ENCODE measurements at places on chromosomes 11 and 22.

DNA sequence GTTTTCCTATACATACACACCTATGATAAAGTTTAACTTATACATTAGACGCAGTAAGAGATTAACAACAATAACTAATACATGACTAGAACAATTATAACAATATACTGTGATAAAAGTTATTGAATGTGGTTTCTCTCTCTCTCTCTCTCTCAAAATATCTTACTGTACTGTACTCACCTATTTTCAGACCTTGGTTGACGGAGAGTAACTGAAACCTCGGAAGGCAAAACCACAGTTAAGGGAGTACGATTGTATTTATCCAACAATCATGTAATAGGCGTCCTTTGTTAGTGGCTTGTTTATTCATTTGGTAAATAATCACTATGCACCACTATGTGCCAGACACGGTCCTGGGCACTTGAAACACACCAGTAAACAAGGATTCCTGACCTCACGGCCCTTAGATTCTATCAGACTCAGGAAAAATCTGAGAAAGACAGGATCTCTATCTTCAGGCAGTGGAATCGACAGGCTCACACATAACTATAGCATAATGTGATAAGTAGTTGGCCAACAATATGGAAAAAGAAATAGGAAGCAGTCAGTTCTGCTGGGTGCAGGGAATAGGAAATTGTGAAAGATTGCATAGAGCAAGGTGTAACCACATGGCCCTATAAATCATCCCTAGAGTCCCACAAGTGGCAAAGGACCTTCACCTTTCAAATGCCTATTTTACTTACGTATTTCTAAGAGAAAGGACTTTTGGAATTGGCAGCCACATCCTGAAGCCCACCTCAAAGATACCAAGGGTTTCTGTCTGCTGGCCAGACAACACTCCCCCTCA, 12.0 kb downstream of the ETS1 start:
- no peak for DNase-seq

- no peak for DNase-seq
These were observed 312.9 kb downstream of the CNTN5 start for GRCh38 chr11:99333621-99334020.

DNA sequence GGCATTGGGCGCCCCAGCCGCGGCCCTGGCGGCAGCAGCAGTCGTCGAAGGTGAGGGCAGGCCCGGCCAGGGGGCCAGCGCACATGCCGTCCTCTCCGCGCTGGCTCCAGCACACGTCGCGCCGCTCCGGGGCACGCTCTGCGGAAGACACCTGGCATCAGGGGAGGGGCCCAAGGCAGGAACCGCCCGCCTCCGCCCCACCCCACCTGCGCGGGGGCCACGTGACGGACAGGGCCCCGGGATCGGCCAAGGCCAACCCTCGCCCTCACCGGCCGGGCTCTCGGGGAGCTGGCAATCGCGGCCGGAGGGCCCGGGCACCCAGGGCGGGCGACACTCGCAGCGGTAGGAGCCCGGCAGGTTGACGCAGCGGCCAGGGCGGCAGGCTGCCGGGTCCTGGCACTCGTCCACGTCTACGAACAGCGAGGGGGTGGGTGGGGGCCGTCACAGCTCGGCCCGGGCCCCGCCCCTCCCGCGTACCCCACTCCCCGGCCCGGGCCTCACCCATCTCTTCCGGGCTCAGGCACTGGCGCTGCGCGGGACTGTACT, 14.9 kb downstream of the SCYL1 start:
- DNase-seq, result no peak

DNA sequence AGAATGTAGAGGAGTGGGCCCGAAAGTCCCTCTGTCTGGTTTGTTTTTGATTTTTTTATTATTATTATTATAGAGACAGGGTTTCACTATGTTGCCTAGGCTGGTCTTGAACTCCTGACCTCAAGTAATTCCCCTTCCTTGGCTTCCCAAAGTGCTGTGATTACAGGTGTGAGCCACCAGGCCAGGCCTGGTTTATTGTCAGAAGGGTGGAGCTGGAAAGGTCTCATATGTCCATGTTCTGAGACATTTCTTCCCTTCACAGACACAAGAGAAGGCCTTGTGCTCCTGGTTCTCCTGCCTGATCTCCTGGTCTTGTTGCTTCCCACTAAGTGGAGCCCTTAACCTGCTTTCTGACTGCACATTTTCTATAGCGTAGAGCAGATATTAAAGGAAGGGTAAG, 46.0 kb upstream of the CLPB start:
- no peak for DNase-seq

- DNase-seq, result no peak
These were observed 26.2 kb downstream of the AGBL2 start for GRCh38 chr11:47688991-47689390.

DNA sequence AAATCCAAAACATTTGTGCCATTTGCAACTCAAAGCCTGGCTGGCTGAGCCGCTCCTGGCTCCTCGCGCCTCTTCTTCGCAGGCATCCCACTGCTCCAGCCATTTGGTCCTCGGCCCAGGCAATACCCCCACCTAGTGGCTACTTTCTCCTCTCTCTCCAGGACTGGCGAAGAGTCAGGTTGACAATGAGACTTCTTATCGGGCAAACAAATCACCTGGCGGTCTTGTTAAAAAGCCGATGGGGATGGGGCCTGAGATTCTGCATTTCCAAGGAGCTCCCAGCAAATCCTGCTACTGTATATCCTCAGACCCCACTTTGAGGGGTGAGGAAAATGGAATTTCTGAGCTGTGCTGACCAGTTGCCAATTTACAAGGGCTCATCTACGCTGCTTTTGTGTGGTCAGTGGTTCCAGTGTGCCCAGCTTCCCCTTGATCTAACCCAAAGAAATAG, 89.0 kb downstream of the ISX start:
- peak; percentile 22 for DNase-seq

GRCh38 chr11:95698676-95699557, 90.7 kb downstream of the FAM76B start:
- DNase-seq, result no peak

- DNase-seq, result no peak
These were observed 18.5 kb upstream of the QSER1 start for GRCh38 chr11:32874132-32874531.

GRCh38 chr11:15199693-15200092, 85.0 kb downstream of the INSC start:
- DNase-seq, result no peak

- no peak for DNase-seq
These were observed 9.1 kb upstream of the OR10D3 start for GRCh38 chr11:124174001-124174583.

- no peak for DNase-seq
These were observed 1.7 kb downstream of the MMP11 start for GRCh38 chr22:23774114-23774921.

DNA sequence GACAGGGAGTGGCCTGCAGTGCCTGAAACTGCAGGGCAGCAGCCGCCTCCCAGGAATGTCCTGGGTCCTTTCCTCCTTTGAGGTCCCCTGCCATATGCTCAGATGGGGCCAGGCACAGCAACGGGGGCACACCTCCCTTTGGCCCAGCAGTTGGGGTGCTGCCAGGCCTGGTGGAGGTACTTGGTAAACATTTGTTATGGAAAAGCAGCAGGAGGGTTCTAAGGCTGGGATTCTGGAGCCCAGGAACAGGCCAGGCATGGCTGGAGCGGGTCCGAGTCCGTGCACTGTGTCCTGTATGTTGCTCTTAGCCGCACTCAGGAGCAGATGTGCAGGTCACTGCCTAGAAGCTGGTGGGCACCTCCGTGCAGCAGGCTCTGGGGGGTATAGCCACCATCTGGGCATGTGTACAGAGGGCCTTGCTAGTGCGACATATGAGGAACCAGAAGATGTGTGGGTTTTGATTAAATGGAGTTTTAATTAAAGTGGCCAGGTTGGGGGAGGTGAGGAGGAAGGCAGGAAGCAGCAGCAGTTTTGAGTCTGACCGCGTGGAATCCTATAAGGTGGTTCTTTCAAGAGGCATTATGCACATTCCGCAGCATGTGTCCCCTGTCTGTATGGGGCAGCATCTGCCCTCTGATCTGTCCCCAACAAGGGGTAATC, 1.5 kb downstream of the ADORA2A start:
- no peak for DNase-seq
